ENCODE measurements at places on chromosomes 2 and 18.
A peak's percentile ranks its signal among the peaks of the same experiment; 100 is the strongest.

DNA sequence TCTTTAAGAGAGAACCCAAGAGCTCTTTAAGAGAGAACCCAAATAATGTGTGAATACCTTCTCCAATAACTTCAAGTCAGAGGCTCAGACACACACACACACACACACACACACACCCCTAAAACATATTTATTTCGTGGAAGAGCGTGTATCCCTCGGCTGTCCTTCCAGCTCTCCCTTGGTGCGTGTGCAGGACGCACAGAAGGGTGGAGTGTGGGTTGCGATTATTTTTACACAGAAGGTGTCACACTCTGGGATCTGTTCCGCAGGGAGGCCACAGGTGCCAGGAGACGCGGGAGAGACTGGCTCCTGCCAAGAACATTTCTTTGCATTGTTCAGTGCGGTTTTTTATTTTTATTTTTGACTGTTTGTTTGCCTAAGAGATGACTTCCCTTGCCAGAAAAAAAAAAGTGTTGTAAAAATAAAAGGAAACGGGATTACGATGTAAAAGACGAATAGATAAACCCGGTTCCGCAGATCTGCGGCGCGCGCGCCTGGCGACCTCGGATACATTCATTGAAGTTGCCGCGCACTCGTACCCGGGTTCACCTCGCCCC is 47.3 kb upstream of the ATP6V1B1 start:
- no peak for DNase-seq

GRCh38 chr2:107111623-107112022 is 225.7 kb upstream of the ST6GAL2 start:
- no peak for DNase-seq

DNA sequence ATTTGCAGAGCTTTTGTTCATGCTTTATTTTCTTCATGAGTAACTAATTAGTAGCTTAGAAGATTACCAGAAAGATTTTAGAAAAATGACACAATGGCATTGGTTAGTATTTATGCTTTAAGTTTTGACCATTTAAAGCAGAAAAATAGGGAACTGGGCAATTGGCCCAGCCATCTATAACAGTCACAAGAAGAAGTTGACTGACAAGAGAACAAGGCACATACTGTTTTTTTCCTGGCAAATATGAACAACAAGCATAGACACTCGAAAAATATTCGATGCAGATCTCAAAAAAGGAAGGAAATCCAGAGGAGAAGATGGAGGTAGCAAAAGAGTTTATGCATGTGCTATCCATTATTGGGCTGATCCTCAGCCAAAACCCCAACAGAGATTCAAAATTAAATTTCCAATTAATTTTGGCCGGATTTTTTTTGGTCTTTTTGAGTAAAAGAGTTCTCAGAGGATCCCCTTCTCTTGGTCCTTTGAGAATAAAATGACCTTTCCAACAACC is 200.8 kb upstream of the SLC35G4 start:
- DNase-seq: no peak

DNA sequence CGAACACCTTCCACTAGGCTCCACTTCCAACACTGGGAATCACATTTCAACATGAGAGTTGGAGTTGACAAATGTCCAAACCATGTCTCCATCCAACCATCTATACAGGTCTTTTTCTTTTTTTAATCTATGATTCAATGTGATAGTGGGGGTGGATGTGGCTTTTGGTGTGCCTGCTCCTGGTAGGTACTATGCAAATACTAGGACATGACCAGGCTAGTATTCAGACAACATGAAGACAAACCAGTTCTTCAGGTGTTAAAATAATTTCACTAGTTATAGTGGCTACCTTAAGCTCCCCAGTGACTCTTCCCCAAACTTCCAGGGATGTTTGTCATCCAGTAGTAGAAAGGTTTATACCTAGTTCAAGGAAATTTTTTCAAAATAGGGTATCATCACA is 387.5 kb downstream of the CDH2 start:
- DNase-seq: no peak

GRCh38 chr2:215022418-215022817 is 116.0 kb downstream of the ABCA12 start:
- no peak for DNase-seq

DNA sequence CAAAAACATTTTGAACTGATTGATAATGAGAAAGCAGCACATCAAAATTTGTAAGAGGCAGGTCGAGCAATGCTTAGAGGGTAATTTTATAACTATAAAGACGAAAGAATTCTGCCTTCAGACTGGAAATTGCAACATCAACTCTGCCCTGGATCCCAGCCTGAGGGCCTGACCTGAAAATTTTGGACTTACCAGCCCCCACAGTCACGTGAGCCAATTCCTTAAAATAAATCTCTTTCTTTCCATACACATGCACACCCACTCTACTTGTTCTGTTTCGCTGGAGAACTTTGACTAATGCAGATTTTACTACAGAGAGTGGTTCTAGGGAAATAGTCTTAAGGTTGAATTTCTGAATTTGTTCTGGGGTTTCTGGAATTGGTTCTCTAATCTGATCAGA is 14.6 kb upstream of the ACOXL start:
- no peak for DNase-seq

DNA sequence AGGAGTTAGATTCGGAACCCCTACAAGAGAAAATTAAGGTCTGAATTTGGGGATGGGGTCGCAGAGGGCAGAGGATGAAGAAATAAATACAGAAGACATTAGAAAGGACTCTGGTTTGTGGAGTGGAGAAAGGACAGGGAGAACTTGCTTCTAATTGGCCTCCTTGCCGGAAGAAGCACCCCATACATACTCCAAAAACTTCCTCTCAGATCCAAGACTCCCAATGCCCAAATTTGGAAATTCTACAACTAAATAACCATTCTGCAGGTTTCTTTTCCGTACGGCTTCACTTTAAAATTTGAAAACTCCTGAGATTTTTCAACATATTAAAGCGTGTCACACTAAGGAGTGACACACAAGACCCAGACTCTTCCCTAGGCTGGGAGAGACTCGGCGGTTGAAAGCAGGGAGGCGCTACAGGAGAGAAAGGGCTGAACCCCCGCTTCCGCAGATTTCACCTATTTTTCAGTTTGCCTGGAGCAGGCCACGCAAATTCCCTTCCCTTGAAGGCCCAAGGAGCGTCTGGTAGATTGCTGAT is 478 bp downstream of the CLHC1 start:
- DNase-seq: peak; percentile 1
